Spinal cord (tissue), 10 donors: ENCODE measurements at places on chromosomes 2 and 18. TPM values are rescaled to one million over a fixed set of nuclear protein-coding genes. Genes with fewer than 3 reads are reported as not detected.
A peak's percentile ranks its signal among the peaks of the same experiment; 100 is the strongest.

SEH1L gene
- 22.8 TPM for total RNA-seq

GRCh38 chr2:22536133-22536532 is 848.8 kb upstream of the KLHL29 start:
- DNase-seq, result no peak
- H3K4me1 ChIP-seq, result no peaks in the 10 kb centered on the region
- no peak overlapping the region for H3K27ac ChIP-seq

GRCh38 chr2:237685408-237685807 is 58.0 kb downstream of the LRRFIP1 start:
- no peak overlapping the region for H3K27ac ChIP-seq
- H3K27me3 ChIP-seq, result no peaks in the 10 kb centered on the region
- H3K4me1 ChIP-seq, result peaks cover 8% of the 10 kb centered on the region

DNA sequence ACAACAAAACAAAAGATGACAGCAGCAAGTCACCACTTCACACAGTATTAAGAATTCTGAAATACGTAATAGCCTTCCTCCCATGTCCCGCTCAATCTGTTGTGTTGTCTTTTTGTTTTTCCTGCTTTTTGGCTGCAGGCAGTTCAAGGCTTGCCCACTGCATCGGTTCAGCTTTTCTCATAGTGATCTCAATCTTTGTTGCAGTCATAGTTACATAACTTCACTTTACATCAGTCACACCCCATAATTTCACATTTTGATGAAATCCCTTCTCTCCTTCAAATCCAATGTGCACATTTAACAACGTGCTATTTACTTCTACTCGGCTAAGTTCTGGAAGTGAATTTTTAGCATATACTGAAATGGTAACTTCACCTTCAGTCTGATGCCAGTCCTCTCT is 33.8 kb upstream of the HAAO start:
- H3K27me3 ChIP-seq, result no peaks in the 10 kb centered on the region
- H3K4me1 ChIP-seq, result peaks cover 20% of the 10 kb centered on the region
- no peak overlapping the region for H3K27ac ChIP-seq
- no peaks in the 10 kb centered on the region for H3K36me3 ChIP-seq
- no peak overlapping the region for H3K4me3 ChIP-seq
- no peak for DNase-seq

- H3K4me3 ChIP-seq, result no peak overlapping the region
- no peak for DNase-seq
- peaks cover 2% of the 10 kb centered on the region for H3K27me3 ChIP-seq
- no peaks in the 10 kb centered on the region for H3K36me3 ChIP-seq
- no peak overlapping the region for H3K27ac ChIP-seq
- peaks cover 9% of the 10 kb centered on the region for H3K4me1 ChIP-seq
Measured at GRCh38 chr2:207812058-207812725, 42.5 kb upstream of the FZD5 start.

IRS1 gene
- 14.0 TPM for total RNA-seq

- H3K4me1 ChIP-seq, result no peaks in the 10 kb centered on the region
- no peaks in the 10 kb centered on the region for H3K27me3 ChIP-seq
- H3K36me3 ChIP-seq, result peaks cover 38% of the 10 kb centered on the region
Measured at GRCh38 chr2:8805278-8806210, 31.9 kb downstream of the KIDINS220 start.

GRCh38 chr2:88613921-88614320 is 13.3 kb downstream of the EIF2AK3 start:
- H3K36me3 ChIP-seq, result peaks cover 3% of the 10 kb centered on the region
- no peak for DNase-seq
- no peak overlapping the region for H3K27ac ChIP-seq
- H3K27me3 ChIP-seq, result no peaks in the 10 kb centered on the region
- no peak overlapping the region for H3K4me3 ChIP-seq

GRCh38 chr2:11515490-11515981 is 18.3 kb upstream of the GREB1 start:
- peaks cover 12% of the 10 kb centered on the region for H3K4me1 ChIP-seq
- H3K27me3 ChIP-seq, result no peaks in the 10 kb centered on the region
- H3K27ac ChIP-seq, result no peak overlapping the region
- H3K36me3 ChIP-seq, result peaks cover 2% of the 10 kb centered on the region
- peak; percentile 58 for DNase-seq

- no peaks in the 10 kb centered on the region for H3K4me1 ChIP-seq
- H3K4me3 ChIP-seq, result no peak overlapping the region
- H3K36me3 ChIP-seq, result peaks cover 13% of the 10 kb centered on the region
- H3K27ac ChIP-seq, result no peak overlapping the region
- no peak for DNase-seq
Measured at GRCh38 chr2:229815858-229816257, 101.5 kb upstream of the DNER start.
